Activated CD4-positive, alpha-beta T cell treated with anti-CD3 and anti-CD28 coated beads for 24 hours (primary cell): ENCODE measurements at places on chromosomes 5 and 9.

GRCh38 chr9:92033991-92034390, 81.2 kb downstream of the SPTLC1 start:
- DNase-seq: no peak

DNA sequence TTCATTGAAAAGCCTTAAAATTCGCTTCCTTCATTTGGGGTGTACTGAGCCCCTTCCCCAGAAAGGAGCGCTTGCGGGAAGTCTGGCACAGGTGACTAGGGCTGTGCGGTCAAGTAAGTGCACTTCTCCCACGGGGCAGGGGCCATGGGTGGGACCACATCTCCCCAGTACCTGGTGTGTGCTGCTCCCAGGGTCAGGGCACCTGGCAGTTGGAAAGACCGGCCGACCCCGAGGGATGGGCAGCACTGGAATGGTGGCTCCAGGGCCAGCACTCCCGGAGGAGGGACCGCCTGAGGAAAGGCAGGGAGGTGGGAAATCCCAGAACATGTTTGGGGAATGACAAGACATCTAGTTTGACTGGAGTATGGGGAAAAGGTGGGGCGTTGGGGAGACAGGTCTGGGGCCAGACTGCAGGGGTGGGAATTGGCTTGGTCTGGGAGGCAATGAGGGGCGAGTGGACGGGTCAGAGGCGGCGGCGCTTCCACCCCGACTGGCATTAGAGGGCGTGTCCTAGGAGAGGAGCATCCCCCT, 727 bp upstream of the GLIPR2 start:
- no peak for DNase-seq

GRCh38 chr5:72633649-72634048, 126.4 kb upstream of the ZNF366 start:
- no peak for DNase-seq

DNA sequence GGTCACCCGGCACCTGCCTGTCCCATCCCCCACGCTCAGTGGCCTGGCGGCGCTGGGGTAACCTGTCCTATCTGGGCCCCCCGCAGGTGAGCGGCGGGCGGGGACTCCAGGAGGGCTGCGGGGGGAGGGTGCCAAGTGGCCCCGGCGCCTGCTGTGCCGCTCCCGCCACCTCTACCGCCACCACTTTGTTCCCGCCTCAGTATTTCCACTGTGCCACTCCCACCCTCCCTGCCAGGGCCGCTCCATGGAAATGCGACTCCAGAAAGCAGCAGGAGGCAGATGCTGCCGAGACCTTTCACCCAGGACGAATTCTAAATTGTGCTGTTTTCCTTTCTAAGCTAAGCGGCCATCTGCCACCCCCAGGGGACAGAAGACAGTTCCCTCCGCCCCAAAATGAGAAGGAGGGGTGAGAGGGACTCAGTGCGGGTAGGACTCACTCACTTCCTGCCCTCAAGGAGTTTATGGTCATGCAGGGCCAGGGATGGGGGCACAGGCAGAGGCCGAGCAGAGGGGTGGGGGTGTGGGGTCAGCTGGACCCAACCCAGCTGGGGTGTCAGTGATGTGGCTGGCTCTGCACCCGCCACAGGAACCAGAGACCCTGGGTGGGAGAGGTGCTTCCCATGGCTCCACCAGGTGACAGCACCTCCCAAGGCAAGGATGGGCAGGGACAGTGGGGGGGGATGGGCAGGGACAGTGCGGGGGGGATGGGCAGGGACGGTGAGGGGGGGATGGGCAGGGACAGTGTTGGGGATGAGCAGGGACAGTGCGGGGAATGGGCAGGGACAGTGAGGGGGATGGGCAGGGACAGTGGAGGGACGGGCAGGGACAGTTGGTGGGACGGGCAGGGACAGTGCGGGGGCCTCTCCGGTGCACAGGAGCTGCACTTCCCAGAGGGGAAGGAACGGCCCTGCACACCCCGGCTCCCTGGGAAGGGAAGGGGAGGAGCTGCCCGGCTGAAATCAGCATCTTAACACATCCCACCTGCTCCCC, 17.8 kb downstream of the NOTCH1 start:
- DNase-seq: no peak

GRCh38 chr9:122200960-122201595, 27.7 kb downstream of the LHX6 start:
- no peak for DNase-seq

DNA sequence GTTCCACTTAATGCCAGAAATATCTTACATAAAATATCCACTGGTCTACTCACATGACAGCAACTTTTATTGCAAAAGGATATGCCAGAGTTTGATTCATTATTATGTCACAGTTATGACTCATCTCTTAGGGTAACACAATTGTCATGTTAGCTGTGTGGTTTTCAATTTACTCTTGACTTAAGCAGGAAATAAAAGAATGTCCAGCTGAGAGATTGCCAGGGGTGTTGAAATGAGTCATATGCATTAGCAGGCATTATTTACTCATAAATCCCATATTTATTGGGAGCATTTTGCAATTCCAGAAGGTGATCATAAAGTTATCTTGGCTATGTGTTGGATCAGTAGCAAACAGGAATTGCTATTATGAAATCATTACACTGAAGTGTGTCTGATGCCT, 1164.6 kb upstream of the CDH18 start:
- no peak for DNase-seq

GRCh38 chr5:37662789-37663485, 176.9 kb downstream of the GDNF start:
- no peak for DNase-seq

- DNase-seq: no peak
Observed at GRCh38 chr5:96725257-96725656, 63.1 kb downstream of the CAST start.

DNA sequence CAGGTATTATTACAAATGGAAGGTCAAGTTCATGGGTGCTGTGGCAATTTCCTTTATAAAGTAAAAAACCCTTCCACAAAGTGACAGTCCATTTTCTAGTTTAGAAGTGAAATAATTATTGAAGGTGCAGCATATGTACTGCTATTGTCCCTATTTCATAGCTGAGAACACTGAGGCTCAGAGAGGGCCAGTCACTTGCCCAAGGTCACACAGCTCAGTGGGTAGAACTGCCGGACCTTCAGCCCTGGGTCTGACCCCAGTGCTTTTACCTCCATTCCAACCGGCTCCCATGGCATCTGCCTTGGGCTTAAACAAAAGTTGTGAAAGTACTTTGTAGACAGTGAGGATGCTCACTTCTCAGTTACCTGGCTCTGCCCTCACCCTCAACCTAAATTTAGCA, 150.6 kb upstream of the SMIM23 start:
- no peak for DNase-seq

DNA sequence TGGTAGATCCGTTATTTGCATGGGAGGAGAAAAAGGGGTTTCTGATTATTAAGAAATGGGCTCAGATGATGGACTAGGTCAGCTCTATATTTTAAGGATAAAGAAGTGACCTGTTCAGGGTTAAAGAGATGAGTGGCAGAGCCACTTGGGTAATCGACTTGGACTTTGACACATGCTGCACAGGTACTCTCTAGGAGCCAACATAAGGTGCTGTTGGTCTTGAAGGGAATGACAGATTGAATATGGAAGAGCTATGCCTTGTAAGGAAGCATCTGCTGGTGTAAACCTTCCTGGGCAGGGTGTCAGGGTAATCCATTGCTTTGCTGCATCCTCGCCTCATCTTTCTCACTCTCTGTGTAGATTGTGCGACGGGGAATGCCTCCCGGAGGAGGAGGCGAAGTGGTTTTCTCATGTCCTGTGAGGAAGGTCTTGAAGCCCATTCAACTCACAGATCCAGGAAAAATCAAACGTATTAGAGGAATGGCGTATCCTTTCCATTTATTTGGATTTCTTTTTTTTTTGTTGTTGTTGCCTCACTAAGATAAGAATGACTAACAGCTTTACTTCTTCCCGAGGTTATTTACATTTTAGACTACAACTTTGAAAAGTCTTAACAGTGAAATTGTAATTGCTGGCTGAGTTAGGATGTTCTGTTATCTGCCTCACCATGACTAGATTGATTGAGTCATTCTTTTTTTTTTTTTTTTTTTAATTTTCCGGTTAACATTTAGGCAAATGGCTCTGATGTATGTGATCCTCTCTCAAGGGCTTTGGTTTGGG, 41.2 kb downstream of the RCL1 start:
- DNase-seq: no peak

GRCh38 chr9:104090578-104090977, 3.5 kb upstream of the SMC2 start:
- no peak for DNase-seq

DNA sequence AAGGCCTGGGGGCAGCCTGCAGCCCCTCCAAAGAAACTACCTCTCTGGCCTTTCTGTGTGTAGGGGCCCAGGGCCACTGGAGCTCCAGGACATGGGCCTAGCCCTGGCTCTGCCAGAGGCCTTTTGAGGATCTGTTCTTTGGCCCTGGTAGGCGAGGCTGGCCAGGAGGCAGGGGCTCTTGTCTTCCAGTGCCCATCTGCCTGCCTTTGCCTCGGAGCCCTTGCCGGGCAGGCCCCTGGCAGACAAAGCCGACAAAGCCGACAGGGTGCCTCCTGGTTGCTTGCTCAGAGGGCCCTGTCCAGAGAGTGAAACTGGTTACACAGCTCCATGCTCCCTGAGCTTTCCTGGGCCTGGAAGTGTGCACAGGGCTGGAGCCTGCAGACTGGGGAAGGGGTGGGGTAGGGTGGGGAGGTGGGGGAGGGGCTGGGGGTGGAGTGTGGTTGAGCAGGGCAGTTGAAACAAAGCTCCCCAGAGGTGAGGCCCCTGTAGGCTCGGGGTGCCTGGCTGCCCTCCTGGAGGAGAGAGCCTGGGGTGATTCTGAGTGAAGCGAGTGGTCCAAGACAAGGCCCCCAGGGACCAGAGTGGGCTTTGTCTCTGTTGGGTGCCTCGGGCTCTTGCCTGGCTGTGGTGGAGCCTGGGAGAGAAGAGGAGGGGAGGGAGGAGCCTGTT, 29.3 kb downstream of the PTPA start:
- no peak for DNase-seq

GRCh38 chr9:97567182-97567893, 65.8 kb downstream of the TSTD2 start:
- no peak for DNase-seq

DNA sequence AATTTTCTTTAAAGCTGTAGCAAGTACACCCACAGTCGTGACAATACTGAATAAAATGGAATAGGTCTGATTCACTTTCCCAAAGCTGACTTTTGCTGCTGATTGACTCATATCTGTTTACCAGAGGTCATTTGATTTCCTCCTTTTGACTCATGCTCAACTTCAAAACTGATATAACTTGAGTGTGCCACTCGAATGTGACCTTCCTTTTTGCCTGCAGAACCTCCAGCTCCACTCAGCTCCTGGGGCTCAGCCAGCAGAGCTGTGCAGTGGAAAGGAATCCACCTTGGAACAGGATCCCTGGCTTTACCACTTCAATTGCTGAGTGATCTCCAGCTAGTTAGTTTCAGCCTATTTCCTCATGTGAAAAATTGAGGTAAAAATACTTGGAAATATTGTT, 84.1 kb downstream of the FEM1C start:
- DNase-seq: no peak

DNA sequence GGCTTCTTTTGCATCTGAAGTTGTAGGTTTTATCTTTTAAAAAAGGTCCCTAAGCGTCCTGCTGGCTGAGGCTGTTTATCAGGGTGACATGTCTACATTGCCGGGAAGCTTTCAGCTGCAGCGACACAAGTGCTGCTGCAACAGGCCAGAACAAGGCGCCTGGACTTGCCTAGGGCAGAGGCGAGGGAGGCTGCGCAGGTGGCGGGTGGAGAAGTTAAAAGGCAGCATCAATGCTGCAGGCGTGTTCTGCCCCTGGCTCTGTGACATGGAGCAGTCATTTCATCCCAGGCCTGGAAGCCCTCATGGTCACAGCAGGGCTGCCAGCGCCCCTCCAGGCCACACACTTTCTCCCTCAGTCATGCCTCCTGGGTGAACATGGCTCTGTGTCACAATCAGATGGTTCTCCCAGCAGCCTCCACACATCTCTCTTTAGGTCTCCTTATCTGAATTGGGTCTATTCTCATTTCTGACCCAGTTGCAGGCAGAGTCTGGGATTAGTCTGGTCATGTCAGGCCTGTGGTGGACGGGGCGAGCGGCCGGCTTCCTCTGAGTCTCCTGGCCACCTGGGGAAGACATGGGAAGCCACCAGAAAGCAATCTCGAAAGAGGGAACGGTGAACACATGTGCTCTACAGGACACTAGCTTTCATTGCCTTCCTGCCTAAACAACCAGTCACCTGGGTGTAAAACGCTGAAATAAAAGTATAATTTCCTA, 41.3 kb downstream of the IRX2 start:
- no peak for DNase-seq

- DNase-seq: no peak
Observed at GRCh38 chr5:135141303-135142268, 107.6 kb upstream of the PITX1 start.

GRCh38 chr9:127682351-127683136, 24.2 kb upstream of the CFAP157 start:
- no peak for DNase-seq

DNA sequence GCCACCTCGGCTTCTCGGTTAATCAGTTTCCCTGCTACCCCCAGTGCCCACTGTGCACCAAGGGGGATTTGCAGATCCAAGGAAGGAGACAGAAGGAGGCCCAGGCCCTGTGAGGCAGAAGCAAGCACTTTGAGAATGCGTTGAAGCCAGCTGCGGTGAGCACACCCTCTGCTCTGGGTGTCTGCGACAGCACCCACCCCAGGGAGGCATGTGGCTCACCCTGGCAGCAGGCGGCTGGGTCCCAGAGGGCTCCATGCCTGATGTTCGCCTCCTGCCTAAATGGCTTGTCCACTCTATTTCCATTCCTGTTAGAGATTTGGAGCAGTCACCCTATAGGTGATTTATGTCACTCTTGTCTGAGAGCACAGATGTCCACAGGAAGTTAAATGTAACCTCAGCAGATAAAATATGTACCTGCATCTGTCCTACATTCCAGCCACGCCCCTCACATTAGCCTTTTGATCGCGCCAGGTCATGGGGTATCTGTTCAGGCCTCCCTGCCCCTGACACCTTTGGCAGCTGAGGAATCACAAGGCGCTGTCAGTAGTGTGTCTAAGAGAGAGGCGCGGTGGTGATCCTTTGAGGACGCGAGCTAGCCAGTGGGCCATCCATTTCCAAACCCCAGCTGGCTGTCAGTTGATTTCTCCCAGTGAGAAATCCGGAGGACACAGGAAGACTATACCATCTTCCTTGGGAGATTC, 28.1 kb downstream of the PTGES2 start:
- DNase-seq: no peak

GRCh38 chr5:168132241-168132641, 159.2 kb upstream of the WWC1 start:
- no peak for DNase-seq

- DNase-seq: no peak
Observed at GRCh38 chr5:95369782-95370181, 21.4 kb upstream of the FAM81B start.

- no peak for DNase-seq
Observed at GRCh38 chr5:9196403-9197227, 349.3 kb downstream of the SEMA5A start.

GRCh38 chr9:97675655-97676054, 21.5 kb downstream of the XPA start:
- no peak for DNase-seq

GRCh38 chr9:69857131-69857530, 36.5 kb downstream of the CFAP95 start:
- DNase-seq: no peak

DNA sequence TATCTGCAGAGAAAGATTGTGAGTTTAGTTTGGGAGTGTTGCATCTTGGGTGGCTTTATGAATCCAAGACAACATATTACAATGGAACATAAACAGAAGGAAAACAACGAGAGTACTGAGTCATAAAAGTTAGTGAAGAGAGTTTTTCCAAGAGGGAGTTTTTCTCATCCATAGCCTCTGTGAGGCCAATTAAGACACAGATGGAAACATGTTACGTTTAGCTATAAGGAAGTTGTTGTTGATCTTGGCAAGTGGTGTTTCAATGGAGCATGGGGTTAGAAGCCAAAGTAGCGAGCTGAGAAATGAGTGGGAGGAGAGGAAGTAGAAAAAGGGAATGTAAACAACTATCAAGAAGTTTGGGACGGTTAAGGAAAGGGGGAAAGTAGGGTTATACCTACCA, 53.3 kb upstream of the SPATA31D4 start:
- no peak for DNase-seq
